ENCODE measurements at places on chromosomes 12 and 14. TPM values are rescaled to one million over a fixed set of nuclear protein-coding genes. Genes with fewer than 3 reads are reported as not detected.
A peak's percentile ranks its signal among the peaks of the same experiment; 100 is the strongest.

DNA sequence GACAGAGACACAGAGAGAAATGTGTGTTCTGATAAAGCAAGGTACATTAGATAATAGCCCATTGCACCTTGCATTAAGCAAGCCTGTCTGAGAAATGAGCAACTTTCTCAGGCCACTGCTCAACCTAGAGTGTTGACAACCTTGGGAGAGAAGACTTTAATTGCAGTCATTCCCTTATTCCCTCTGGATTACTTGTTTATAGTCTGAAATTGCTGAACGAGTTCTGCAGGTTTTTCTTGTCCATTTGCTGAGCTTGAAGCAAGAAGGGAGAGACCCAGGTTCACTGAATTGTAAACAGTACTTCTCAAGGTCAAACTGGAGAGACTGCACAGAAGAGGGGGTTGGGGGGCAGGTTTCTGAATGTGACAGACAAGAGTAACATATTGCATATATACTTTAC lies 159.4 kb upstream of the PLEKHG7 start:
- H3K27me3 ChIP-seq: no peaks in the 10 kb centered on the region
- H3K4me3 ChIP-seq: no peak overlapping the region
- peak overlapping the region; percentile 90 for H3K27ac ChIP-seq
- DNase-seq: peak; percentile 98

ASPG gene
- polyA plus RNA-seq: 11.7 TPM

RDH11 gene
- polyA plus RNA-seq: 44.0 TPM

KRT3 gene
- polyA plus RNA-seq: not detected

DNA sequence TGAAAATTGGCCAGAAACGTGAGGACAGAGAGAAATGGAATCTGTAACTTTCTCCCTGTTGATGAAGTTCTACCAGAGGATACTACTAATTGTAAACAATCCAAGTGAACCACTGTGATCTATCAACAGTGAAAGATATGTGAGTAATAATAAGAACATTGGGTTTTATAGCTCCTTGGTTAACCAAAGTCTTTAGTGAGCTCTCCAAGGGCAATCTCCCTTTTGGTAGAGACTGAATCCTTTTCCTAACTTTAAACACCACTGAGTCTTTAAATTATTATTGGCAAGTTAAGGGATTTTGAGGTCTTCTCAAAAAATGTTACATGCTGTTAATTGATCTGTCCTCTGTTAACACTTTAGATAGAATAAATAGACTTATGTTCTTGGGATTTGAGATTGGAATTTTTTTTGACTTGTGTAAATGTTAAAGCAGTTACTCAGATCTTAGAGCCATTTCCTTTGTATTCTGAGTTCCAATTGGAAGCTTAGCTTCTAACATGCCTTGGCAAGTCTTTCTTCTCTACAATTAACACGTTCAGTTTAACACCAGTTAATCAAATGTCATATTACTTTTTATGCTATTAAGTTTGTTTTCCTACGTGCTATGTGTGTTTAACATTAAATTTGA lies 338.2 kb upstream of the DDHD1 start:
- no peak overlapping the region for H3K27ac ChIP-seq
- DNase-seq: no peak
- no peaks in the 10 kb centered on the region for H3K4me1 ChIP-seq
- H3K36me3 ChIP-seq: no peaks in the 10 kb centered on the region
- no peaks in the 10 kb centered on the region for H3K27me3 ChIP-seq

DNA sequence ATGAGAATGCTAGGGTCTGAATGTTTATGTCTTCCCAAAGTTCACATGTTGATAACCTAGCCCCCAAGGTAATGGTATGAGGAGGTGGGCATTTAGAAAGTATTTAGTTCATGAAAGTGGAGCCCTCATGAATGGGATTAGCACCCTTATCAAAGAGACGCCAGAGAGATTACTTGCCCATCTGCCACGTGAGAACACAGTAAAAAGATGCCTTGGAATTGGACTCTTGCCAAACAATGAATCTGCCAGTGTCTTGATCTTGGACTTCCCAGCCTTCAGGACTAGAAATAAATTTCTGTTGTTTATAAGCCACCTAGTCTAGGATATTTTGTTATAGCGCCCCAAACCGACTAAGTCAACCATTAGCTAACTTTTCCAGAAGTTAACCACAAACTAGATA lies 92.0 kb upstream of the SLC38A4 start:
- DNase-seq: no peak
- no peak overlapping the region for H3K27ac ChIP-seq
- H3K36me3 ChIP-seq: no peaks in the 10 kb centered on the region
- no peak overlapping the region for H3K4me3 ChIP-seq
- H3K4me1 ChIP-seq: no peaks in the 10 kb centered on the region
- H3K27me3 ChIP-seq: no peaks in the 10 kb centered on the region

DNA sequence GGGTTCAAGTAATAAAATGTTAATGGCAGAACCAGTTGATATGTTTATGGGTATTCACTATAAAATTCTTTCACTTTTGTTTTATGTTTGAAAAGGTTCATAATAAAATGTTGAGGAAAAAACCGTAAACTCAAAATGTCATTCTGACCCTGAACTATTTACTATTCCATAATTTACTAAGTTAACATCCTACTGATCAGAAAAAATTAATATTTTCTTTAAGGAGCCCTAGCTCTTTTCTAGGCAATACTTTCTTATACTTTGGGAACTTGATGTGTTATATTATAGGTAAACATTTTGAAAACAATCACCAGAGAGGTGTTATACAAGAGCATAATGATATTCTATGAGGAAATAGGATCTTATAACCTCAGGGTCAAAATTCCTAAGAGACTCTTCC lies 334.6 kb downstream of the ZFP36L1 start:
- no peak overlapping the region for H3K4me3 ChIP-seq
- H3K27me3 ChIP-seq: no peaks in the 10 kb centered on the region
- H3K36me3 ChIP-seq: no peaks in the 10 kb centered on the region
- no peaks in the 10 kb centered on the region for H3K4me1 ChIP-seq
- no peak for DNase-seq

DDN gene
- 0.43 TPM for polyA plus RNA-seq

DAZAP2 gene
- 398 TPM for polyA plus RNA-seq

GRCh38 chr12:124688356-124688992 lies 121.1 kb upstream of the NCOR2 start:
- no peak for DNase-seq
- no peak overlapping the region for H3K27ac ChIP-seq

CLEC1B gene
- 0.19 TPM for polyA plus RNA-seq

DPPA3 gene
- polyA plus RNA-seq: not detected

- H3K4me3 ChIP-seq: no peak overlapping the region
- no peaks in the 10 kb centered on the region for H3K4me1 ChIP-seq
- H3K36me3 ChIP-seq: no peaks in the 10 kb centered on the region
- DNase-seq: no peak
Measured at GRCh38 chr14:88818018-88818417, 6.4 kb upstream of the TTC8 start.

GRCh38 chr12:20490213-20490612 lies 121.9 kb downstream of the PDE3A start:
- peaks cover 3% of the 10 kb centered on the region for H3K36me3 ChIP-seq
- DNase-seq: no peak

DNA sequence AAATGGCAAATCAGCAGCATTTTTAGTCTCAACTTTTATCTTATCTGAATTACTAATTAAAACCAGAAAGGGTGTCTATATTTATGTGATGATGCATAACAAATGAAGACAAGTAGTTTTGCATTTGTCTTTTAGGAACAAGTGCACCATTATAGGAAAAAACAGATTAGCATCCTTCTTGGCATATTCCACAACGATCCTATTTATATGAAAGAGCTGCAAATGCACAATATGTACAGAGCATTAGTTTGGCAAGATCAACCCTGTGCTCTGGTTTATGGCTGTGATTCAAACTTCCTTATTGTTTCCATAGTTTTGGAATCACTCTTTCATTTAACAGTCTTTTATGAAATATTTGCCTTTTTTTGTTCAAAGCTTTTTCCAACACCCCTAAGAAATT lies 486.8 kb downstream of the KCNH5 start:
- no peaks in the 10 kb centered on the region for H3K27me3 ChIP-seq
- no peaks in the 10 kb centered on the region for H3K4me1 ChIP-seq
- H3K27ac ChIP-seq: no peak overlapping the region
- DNase-seq: no peak
- no peaks in the 10 kb centered on the region for H3K36me3 ChIP-seq

GRCh38 chr12:69602954-69603353 lies 7.8 kb downstream of the LRRC10 start:
- no peaks in the 10 kb centered on the region for H3K27me3 ChIP-seq
- peaks cover 4% of the 10 kb centered on the region for H3K4me1 ChIP-seq
- H3K27ac ChIP-seq: no peak overlapping the region
- no peak for DNase-seq
- H3K36me3 ChIP-seq: peaks cover 48% of the 10 kb centered on the region

DNA sequence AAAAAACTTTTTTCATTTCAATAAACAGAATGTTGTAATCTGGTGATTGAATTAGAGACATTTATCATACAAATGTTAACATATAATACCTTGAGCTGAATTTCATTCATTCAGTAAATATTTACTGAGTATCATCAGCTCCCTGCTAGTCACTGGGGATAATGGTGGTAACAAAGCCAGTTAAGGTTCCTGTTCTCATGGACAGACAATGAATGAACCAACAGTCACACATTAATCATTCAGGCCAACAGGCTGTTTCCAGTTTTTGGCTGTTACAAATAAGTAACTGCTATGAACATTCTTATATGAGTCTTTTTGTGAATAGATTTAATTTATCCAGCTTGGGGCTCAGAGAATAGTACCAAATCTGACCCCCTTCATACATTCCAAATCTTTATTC lies 13.5 kb downstream of the EXD2 start:
- DNase-seq: no peak
- H3K27ac ChIP-seq: no peak overlapping the region
- no peaks in the 10 kb centered on the region for H3K27me3 ChIP-seq
- H3K36me3 ChIP-seq: peaks cover 3% of the 10 kb centered on the region
- no peak overlapping the region for H3K4me3 ChIP-seq

DNA sequence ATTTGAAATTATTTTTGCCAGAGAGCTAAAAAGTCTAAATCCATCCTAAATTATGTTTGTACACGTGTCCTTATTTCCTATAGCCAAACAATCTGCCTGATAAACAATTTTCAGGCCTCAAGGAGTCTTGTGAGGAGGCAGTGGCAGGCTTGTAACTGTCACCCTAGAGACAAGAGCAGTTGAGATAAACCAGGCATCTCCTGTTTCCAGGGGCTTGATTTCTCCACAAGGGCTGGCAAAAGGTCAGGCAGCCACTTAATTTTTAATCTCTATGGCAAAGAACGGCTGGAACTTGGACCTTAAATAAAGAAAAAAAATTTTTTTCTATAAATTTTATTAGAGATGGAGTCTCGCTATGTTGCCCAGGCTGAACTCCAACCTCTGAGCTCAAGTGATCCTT lies 15.5 kb downstream of the PKP2 start:
- no peak overlapping the region for H3K27ac ChIP-seq
- no peak for DNase-seq
- no peaks in the 10 kb centered on the region for H3K27me3 ChIP-seq

DNA sequence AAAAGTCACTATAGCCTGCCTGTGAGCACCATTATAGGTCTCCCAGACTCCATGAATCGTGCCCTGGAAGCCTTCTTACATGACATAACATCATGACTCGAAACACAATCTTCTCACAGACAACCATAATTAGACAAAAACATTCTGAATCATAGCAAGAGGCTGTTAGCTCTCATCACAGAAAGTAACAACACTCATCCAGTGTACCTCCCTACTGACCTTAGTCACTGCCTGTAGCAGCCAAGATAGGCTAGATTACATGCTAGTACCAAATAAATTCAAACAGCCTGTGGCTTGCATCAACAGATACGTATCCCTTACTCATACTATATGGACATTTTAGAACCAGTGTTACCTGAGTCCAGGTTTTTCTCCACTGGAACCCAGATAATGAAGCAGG lies 663.8 kb upstream of the FOXG1 start:
- no peaks in the 10 kb centered on the region for H3K4me1 ChIP-seq
- H3K27ac ChIP-seq: no peak overlapping the region
- H3K27me3 ChIP-seq: no peaks in the 10 kb centered on the region
- H3K4me3 ChIP-seq: no peak overlapping the region
- no peak for DNase-seq
- no peaks in the 10 kb centered on the region for H3K36me3 ChIP-seq

CCDC177 gene
- 0.07 TPM for polyA plus RNA-seq

RIMKLB gene
- 65.2 TPM for polyA plus RNA-seq

DNA sequence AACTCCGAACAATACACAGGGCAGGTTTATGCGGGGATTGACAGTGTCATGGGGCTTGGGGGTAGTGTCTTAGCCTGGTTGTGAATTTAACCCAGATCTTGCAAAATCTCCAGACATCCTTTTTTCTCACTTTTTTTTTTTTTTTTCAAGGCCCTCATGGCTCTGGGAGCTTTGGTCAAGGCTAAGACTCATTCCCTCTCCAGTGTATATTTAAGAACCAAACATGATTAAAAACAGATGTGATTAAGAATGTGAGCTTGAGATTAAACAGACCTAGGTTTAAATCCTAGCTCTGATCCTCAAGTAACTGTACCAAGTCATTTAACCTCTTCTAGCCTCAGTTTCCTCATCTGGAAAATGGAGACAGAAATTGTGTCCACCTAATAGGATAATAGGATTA lies 151.7 kb upstream of the FUT8 start:
- H3K4me3 ChIP-seq: no peak overlapping the region
- no peaks in the 10 kb centered on the region for H3K36me3 ChIP-seq
- no peaks in the 10 kb centered on the region for H3K27me3 ChIP-seq
- H3K4me1 ChIP-seq: peaks cover 26% of the 10 kb centered on the region
- no peak for DNase-seq

DNA sequence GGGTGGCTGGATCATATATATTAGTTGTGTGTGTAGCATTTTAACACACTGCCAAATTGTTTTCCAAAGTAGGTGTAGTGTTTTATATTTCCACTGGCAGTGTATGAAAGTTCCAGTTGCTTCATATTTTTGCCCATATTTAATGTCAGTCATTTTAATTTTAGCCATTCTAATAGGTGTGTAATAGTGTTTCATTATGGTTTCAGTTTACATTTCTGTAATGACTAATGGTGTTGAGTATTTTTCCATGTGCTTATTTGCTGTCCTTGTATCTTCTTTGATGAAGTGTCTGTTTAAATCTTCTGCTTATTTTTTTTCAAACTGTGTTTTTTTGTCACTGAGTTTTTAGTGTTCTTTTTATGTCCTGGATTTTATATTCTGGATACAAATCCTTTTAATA lies 8.7 kb downstream of the TBC1D15 start:
- no peak overlapping the region for H3K27ac ChIP-seq
- DNase-seq: no peak
- H3K4me1 ChIP-seq: peaks cover 8% of the 10 kb centered on the region
- H3K27me3 ChIP-seq: no peaks in the 10 kb centered on the region

DNA sequence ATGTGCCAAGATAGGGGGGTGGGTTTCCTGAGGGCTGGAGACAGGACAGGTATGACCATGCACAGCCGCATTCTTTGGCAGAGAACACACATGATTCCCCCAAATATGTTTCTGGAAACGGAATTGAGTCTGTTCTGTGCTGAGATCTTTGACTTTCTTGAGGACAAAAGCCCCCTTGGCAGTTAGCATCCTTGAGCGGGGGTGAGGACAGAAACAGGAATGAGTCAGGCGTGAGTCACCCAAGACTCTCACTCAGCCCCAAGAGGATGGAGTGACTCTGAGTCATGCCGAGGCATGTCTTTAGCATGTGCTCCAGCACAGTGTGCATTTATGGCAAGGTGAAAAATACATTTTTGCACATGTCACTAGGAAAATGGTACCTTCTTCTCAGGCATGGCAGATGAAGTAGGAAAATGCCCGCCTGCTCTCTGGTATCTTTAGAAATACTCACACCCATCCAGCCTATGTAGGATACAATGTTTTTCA lies 52.1 kb downstream of the DAD1 start:
- no peaks in the 10 kb centered on the region for H3K4me1 ChIP-seq
- H3K27ac ChIP-seq: no peak overlapping the region
- no peak overlapping the region for H3K4me3 ChIP-seq
- H3K27me3 ChIP-seq: no peaks in the 10 kb centered on the region
- no peak for DNase-seq

KCNH3 gene
- polyA plus RNA-seq: 2.2 TPM

CLEC6A gene
- polyA plus RNA-seq: not detected
